Activated CD4-positive, alpha-beta T cell treated with anti-CD3 and anti-CD28 coated beads for 36 hours (primary cell): ENCODE measurements at places on chromosomes 7 and 10.
A peak's percentile ranks its signal among the peaks of the same experiment; 100 is the strongest.

DNA sequence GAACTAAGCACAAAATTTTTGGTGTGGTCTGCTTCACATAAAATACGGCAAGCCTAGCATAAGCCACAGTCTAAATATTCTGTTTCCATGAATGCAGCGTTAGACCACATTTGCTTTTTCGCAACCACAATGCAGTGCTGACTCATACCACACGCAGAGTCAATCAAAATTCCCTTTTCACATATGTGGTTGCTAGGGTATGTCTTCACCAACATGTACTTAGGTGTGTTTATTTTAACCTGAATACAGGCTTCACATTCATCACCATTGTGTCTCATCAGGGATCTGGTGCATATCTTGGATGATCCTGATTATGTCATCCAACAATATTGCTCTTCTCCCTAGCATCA, 90.8 kb downstream of the CHN2 start:
- peaks cover 33% of the 10 kb centered on the region for H3K27me3 ChIP-seq
- no peaks in the 10 kb centered on the region for H3K36me3 ChIP-seq
- peak; percentile 71 for DNase-seq
- no peak overlapping the region for H3K27ac ChIP-seq
- no peak overlapping the region for H3K4me3 ChIP-seq

DNA sequence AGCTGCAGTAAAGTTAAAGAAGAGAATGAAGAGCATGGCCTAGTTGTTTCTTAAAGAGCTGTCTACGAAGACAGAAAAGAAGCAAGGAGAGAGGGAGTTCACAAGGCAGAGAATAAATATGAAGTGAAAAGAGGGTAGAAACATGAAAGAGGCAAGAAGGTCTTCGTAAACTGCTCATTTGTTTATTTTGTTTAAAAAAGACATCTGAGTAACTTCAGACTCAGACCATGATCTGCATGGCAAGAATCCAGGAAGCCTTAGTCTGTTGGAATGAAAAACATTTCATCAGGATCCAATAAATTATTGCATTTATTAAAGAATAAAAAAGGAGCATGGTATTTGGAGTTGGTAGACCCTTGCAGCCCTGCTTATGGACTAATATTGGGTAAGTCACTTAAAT, 151.1 kb downstream of the SEM1 start:
- no peak for DNase-seq
- H3K36me3 ChIP-seq: no peaks in the 10 kb centered on the region
- H3K27ac ChIP-seq: no peak overlapping the region
- no peaks in the 10 kb centered on the region for H3K27me3 ChIP-seq
- no peak overlapping the region for H3K4me3 ChIP-seq

- H3K4me1 ChIP-seq: peaks cover 44% of the 10 kb centered on the region
- DNase-seq: peak; percentile 83
- H3K27ac ChIP-seq: peak overlapping the region; percentile 79
- no peak overlapping the region for H3K4me3 ChIP-seq
- no peaks in the 10 kb centered on the region for H3K36me3 ChIP-seq
- H3K27me3 ChIP-seq: no peaks in the 10 kb centered on the region
These were observed 24.1 kb downstream of the PRF1 start for GRCh38 chr10:70578371-70578947.

DNA sequence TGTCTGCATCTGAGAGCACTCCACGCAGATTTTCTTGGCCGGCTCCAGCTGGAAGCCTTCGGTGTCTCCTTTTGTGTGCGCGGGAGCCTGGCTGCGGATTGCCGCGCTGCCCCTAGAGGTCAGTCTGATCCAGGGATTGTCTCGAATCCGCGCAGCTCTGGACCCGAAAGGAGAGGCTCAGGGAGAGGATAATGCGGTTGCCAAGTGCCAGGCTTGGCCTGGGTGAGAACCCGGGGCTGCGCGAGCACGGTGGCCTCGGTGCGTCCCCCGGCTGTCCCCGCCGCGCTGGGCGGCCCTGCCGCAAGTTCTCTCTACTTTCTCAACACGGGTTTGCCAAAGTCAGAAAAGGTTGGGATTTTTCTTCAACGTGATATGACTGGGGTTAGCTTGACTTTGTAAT, 140.9 kb downstream of the ADCYAP1R1 start:
- no peaks in the 10 kb centered on the region for H3K4me1 ChIP-seq
- H3K27ac ChIP-seq: no peak overlapping the region
- no peaks in the 10 kb centered on the region for H3K36me3 ChIP-seq

- no peak overlapping the region for H3K27ac ChIP-seq
- H3K4me1 ChIP-seq: peaks cover 33% of the 10 kb centered on the region
- no peaks in the 10 kb centered on the region for H3K36me3 ChIP-seq
- DNase-seq: no peak
- H3K4me3 ChIP-seq: no peak overlapping the region
These were observed 414 bp downstream of the HOXA2 start for GRCh38 chr7:27101957-27102580.

DNA sequence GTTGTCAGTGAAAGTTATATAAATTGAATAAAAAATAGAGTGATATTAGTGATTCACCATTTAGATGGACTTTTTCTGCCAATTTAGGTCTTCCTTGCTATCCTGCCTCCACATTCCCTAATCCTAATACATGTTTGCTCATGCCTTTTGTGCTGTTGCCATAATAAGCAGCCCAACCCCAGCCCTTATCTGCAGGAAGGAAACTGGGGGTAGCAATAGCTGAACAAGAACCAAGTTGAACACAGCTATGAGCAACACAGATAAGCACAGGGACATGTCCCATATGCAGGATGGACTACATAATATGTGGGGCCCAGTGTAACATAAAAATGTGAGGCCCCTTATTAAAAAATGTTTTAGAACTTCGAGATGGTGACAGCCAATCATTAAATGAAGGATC, 91.2 kb upstream of the AHR start:
- no peak for DNase-seq
- H3K27me3 ChIP-seq: no peaks in the 10 kb centered on the region
- H3K4me1 ChIP-seq: no peaks in the 10 kb centered on the region
- H3K4me3 ChIP-seq: no peak overlapping the region
- no peak overlapping the region for H3K27ac ChIP-seq

DNA sequence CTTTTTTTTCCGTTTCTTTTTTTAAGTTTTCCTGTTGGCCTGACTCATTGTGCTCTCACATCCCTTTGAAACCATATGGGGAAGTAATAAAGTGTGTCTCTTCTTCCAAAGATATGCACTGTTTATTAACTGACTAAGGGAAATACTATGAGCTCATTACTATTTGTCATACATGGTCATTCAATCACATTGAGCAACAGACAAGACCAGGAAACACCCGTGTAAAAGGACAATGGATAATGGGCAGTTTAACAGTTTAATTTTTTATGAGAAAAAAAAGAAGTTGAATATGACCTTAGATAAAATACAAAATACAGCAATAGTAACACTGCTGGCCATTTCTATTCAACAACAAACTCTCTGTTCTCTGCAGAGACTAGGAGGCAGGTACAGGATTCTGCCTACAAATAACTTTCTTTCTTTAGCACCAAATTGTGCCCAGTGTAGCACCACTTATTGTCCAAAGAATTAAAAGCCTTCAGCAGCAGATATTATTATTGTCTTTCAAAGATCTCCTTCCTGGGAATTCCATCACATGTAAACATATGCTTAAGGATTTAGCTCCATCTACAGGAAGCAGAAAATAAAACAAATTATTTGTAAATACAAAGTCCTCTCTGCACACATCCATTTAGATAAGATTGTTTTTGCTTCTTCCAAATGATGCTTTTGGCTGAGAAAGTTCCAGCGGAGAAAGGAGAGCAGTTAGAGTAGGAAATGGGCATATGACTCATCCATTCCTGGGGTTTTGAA, 55.0 kb upstream of the AKR1E2 start:
- H3K27me3 ChIP-seq: peaks cover 21% of the 10 kb centered on the region
- H3K36me3 ChIP-seq: no peaks in the 10 kb centered on the region
- no peak overlapping the region for H3K27ac ChIP-seq
- H3K4me3 ChIP-seq: no peak overlapping the region
- peaks cover 7% of the 10 kb centered on the region for H3K4me1 ChIP-seq
- DNase-seq: no peak

GRCh38 chr10:119775529-119775928, 49.7 kb downstream of the INPP5F start:
- H3K27ac ChIP-seq: peak overlapping the region; percentile 33
- no peaks in the 10 kb centered on the region for H3K27me3 ChIP-seq
- peaks cover 5% of the 10 kb centered on the region for H3K36me3 ChIP-seq
- no peak overlapping the region for H3K4me3 ChIP-seq

- peaks cover 13% of the 10 kb centered on the region for H3K27me3 ChIP-seq
- no peak overlapping the region for H3K27ac ChIP-seq
- peaks cover 4% of the 10 kb centered on the region for H3K36me3 ChIP-seq
- no peak for DNase-seq
- H3K4me3 ChIP-seq: no peak overlapping the region
- H3K4me1 ChIP-seq: peaks cover 27% of the 10 kb centered on the region
These were observed 2.7 kb upstream of the IQUB start for GRCh38 chr7:123537026-123537642.

- H3K36me3 ChIP-seq: no peaks in the 10 kb centered on the region
- no peak for DNase-seq
- H3K4me3 ChIP-seq: no peak overlapping the region
- H3K27me3 ChIP-seq: no peaks in the 10 kb centered on the region
- H3K27ac ChIP-seq: no peak overlapping the region
These were observed 153.2 kb downstream of the KLF6 start for GRCh38 chr10:3631701-3632330.

GRCh38 chr7:130913639-130914553, 179.9 kb upstream of the KLF14 start:
- peak; percentile 30 for DNase-seq
- peak overlapping the region; percentile 88 for H3K4me3 ChIP-seq
- H3K36me3 ChIP-seq: peaks cover 89% of the 10 kb centered on the region

DNA sequence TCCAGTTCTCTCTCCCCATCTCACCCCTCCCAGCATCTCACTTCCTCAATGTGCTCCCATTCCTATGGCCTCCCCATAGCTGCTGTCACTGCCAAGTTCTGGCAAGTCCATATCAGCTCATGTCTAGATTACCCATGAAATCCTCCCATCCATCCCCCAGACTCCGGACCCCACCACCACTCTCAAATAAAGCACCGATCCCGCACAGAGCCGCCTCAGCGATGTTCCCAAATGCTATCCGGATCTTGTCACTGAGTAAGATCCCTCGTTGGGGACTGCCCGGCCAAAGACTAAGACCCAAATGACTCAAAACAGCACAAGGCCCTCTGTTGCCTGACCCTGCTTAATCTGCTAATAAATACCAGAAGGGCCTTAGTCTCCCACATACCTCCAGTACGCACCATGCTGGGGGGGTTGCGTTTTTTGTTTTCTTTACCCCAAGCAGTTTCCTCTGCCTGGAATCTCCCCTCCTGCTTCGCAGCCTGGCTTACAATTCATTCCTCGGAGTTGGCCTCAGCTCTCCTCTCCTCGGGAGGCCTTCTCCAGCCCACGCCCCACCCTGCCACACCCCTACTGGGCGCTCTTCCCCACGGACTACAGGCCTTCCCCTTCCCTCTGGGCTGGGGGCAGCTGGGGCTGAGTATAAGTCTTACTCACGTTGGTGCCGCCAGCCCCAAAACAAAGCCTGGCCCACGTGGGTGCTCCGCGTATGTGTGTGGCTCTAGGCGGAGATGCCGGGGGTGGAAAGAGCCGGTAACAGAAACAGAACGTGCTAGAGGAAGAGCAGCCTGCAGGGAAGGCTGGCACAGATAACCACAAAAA, 1.8 kb upstream of the DUSP5 start:
- H3K27ac ChIP-seq: peak overlapping the region; percentile 84
- DNase-seq: peak; percentile 86
- H3K27me3 ChIP-seq: no peaks in the 10 kb centered on the region
- H3K36me3 ChIP-seq: peaks cover 38% of the 10 kb centered on the region

DNA sequence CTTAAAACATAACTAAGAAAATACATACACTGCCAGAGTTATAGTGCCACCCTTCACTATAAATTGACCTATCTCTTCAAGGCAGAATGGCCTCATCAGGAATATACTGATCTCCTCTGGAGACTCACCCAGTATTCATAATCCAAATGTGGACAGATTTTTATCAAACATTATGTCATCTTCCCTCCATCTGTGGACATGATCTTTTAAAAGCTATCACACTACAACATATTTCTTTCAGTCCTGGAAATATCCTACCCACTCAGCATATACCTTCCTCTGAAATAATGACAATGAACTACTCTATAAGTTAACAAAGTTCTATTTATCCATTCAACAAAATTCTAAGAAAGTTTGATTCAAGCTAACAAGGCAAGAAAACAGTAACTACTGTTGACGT, 3.2 kb downstream of the ZNF800 start:
- no peaks in the 10 kb centered on the region for H3K27me3 ChIP-seq
- no peak overlapping the region for H3K27ac ChIP-seq
- H3K36me3 ChIP-seq: peaks cover 44% of the 10 kb centered on the region
- no peak for DNase-seq
- peaks cover 57% of the 10 kb centered on the region for H3K4me1 ChIP-seq

GRCh38 chr7:132117181-132117580, 459.1 kb downstream of the PLXNA4 start:
- no peaks in the 10 kb centered on the region for H3K4me1 ChIP-seq
- H3K4me3 ChIP-seq: no peak overlapping the region
- no peak for DNase-seq
- no peak overlapping the region for H3K27ac ChIP-seq

- DNase-seq: no peak
- H3K27ac ChIP-seq: no peak overlapping the region
- no peaks in the 10 kb centered on the region for H3K4me1 ChIP-seq
- peaks cover 9% of the 10 kb centered on the region for H3K27me3 ChIP-seq
These were observed 93.9 kb downstream of the DNAH11 start for GRCh38 chr7:21636694-21637093.

DNA sequence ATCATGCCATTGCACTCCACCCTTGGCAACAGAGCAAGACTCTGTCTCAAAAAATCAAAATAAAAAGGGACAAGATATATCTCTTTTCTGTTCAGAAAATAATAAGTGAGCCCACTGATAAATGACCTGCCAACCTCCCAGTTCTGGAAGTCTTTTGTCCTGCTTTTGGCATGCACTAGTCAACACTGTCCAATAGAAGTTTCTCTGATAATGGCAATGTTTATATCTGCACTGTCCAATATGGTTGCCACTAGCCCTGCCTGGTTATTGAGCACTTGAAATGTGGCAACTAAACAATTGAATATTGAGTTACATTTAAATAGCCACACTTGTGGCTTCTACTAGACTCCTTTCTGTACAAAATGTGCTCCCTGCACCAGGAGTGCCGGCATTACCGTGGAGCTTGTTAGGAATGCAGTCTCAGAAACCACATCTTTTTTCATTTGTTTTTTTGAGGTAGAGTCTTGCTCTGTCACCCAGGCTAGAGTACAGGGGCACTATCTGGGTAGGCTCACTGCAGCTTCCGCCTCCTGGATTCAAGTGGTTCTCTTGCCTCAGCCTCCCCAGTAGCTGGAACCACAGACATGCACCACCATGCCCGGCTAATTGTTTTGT, 229.7 kb downstream of the CACNB2 start:
- H3K36me3 ChIP-seq: no peaks in the 10 kb centered on the region
- no peak overlapping the region for H3K4me3 ChIP-seq
- no peak for DNase-seq
- no peaks in the 10 kb centered on the region for H3K4me1 ChIP-seq
- H3K27ac ChIP-seq: no peak overlapping the region
- no peaks in the 10 kb centered on the region for H3K27me3 ChIP-seq

GRCh38 chr10:15043674-15044073, at the start of gene OLAH:
TSS of gene OLAH (plus strand) at chr10:15043943. CDS start at chr10:15047289, 3,346 bp downstream.
- H3K4me1 ChIP-seq: peaks cover 18% of the 10 kb centered on the region
- no peak for DNase-seq
- H3K27me3 ChIP-seq: no peaks in the 10 kb centered on the region
- no peak within 1 kb of the TSS for H3K4me3 ChIP-seq
- no peaks in the 10 kb centered on the region for H3K36me3 ChIP-seq
